Stimulated activated CD4-positive, alpha-beta T cell treated with anti-CD3 and anti-CD28 coated beads, Interleukin-2, amount 100 ng/mL, for 24 hours (primary cell): ENCODE measurements at places on chromosomes 5 and 9.
A peak's percentile ranks its signal among the peaks of the same experiment; 100 is the strongest.

DNA sequence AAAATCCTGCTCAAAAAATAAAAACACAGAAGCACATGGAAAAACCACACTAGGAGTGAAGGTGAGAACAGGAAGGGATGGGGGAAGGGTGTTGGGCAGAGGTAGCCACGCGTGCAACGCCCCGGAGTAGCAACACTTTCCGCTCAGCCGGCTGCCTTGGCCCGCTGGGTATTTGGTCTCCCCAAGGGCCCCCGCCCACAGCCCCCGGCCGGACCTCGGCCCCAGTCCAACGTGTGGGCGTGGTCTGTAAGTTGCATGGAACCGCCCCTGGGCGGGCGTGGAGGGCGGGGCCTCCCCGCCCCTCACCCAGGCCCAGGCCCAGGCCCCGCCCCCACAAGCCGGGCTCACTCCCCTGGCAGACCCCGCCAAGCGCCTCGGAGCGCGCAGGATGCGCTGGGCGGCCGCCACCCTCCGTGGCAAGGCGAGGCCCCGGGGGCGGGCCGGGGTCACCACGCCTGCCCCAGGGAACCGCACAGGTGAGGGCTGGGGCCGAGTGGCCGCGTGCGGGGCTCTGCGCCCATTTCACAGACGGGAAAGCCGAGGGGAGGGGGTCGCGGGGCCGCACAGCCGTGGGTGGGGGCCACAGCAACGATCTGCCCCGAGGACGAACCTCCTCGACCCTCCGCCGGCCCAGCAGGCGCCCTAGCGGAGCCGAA is at the start of gene SUSD3:
Gene SUSD3 (plus strand): TSS at position 347 of the 656 bp plus-strand sequence. CDS start 42 bp downstream, at position 389.
- DNase-seq = peak; percentile 77

- DNase-seq = no peak
Observed at GRCh38 chr9:36486329-36486932, 86.3 kb upstream of the MELK start.

DNA sequence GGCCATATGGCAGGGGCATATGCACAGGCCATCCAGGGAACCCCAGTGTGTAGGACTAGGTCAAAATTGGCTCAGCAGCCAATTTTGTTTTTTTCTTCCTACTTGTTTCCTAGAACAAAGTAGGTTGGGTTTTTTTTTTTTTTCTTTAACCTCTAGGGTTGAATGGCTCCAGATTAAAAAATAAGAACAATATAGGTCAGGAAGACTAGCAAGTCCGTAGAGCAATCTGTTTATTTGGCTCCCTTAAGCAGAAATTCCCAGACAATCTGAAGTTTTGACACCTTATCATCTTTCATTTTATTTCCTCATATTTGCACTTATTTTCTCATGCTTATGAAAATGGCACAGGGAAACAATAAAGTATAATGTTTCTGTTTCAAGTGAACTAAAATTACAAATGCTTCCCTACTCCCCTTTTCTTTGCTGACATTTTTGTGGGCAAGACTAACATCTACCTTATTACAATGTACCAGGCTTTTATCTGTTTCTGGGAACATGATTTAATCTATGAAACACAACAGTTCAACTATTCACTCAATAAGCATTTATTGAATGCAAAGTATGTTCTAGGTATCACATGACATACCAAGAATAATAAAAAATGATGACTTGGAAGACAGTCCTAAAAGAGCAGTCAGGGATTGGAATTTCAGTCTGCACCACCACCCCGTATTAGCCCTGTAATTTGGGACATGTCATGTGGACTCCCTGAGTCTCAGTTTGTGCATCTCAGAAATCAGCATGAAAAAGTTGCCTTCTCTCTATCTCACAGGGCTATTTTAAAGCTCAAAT is 30.5 kb downstream of the TLR4 start:
- DNase-seq = no peak

- DNase-seq = no peak
Observed at GRCh38 chr9:126778141-126778540, 26.7 kb upstream of the ZBTB43 start.

- DNase-seq = peak; percentile 28
Observed at GRCh38 chr9:105656131-105656921, 5.9 kb upstream of the TAL2 start.

DNA sequence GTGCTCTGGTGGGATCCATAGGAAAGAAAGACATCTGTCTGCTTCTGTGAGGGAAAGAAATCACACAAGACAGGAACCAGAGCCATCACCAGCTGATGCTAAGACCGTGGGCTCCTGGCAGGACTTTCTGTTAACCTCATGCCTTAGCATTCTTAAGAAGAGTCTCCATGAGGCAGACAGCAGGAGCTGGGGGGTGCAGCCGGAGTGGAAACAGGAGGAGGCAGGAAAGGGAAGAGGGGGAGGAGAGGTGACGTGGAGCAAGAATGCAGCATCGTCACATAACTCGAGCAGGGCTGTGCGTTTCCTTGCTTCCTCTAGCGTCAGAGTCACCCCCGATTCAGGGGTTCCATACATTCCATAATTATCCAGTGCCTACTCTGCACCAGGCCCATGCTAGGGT is 53.6 kb downstream of the ERGIC1 start:
- DNase-seq = no peak

DNA sequence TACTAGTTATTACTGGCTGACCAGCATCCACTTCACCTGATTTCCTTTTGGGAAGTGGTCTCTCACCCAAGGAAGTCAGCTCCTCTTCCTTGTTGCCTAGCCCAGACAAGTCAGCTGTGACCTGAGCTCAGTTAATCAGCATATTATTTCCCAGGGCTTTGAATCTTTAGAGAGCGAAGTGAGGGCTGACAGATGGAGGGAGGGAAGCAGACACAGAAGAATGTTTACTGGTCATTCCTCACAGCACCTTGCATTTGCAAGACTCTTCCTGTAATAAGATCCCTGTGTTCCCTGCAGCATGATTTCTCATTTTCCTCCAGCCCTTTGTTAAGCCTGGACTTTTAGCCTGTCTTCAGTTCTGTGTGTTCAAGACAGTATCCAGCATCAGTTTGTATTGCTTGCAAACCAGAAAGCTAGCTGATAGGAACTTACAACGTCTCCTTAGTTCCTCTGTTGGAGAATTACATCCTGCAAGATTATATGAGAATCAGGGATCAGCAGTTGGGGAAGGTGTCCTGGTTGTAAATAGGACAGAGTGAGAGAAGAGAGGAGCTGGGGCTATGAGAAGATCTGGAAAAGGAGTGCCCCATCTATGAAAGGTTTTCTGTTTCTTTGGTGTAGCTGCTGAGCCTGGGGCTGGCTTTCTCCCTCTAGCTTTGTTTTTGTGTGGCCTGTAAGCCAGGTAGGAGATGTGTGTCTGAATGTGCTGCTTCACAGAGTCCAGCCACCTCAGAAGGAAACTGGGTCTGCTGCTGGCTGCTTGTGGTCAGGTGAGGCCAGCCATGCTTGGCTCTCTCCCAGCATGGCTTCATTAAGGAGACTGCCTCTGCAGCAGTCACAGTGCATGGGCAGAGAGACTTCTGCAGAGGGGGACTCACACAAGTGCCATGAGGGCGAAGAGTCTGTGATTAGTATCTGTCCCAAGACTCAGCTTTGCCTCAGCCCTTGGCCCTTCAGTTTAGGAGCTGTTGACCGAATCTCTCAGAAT is 50.3 kb downstream of the MAN2A1 start:
- no peak for DNase-seq

GRCh38 chr5:98570661-98571191 is 202.7 kb upstream of the RGMB start:
- no peak for DNase-seq

DNA sequence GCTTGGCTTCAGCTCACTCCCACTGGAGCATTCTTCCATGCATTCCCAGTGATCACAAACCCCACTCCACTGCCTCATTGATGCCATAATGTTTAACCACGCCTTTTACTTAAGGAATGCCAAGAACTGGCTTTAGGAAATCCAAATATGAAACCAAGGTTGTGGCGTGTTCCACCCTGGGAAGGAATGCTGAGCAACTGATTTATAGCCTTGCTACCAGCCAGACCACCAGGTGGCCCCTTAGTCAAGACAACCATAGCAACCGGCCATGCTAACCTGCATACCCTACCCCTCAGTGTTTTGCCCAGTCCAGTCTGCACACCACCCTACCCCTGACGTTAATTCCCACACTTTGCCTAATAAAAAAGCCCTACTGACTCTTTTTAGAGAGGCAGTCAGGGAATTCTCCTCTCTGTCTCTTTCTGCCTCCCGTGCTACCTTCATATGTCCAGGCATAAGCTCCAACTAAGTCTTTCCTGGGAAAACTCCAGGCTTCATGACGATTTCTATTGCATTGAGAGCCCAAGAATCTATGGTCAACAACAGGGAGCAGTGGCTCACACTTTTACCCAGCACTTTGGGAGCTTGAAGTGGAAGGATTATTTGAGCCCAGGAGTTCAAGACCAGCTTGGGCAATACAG is 27.0 kb upstream of the PRRC2B start:
- no peak for DNase-seq

- no peak for DNase-seq
Observed at GRCh38 chr5:166050531-166050930, 2240.9 kb upstream of the WWC1 start.

DNA sequence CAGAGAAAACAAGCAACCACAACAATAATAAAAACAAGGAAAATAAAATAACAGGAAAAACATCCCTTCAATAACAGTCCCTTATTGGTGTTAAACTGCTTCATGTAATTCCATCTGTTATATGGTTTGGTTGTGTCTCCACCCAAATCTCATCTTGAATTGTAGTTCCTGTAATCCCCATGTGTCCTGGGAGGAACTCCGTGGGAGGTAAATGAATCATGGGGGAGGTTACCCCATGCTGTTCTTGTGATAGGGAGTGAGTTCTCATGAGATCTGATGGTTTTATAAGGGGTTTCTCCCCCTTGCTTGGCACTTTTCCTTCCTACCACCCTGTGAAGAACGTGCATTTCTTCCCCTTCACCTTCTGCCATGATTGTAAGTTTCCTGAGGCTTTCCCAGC is 369.8 kb downstream of the TMEM232 start:
- no peak for DNase-seq

GRCh38 chr5:165258197-165258771 is 1752.9 kb downstream of the MAT2B start:
- DNase-seq = no peak

- DNase-seq = no peak
Observed at GRCh38 chr5:145205546-145205945, 629.6 kb downstream of the PRELID2 start.

DNA sequence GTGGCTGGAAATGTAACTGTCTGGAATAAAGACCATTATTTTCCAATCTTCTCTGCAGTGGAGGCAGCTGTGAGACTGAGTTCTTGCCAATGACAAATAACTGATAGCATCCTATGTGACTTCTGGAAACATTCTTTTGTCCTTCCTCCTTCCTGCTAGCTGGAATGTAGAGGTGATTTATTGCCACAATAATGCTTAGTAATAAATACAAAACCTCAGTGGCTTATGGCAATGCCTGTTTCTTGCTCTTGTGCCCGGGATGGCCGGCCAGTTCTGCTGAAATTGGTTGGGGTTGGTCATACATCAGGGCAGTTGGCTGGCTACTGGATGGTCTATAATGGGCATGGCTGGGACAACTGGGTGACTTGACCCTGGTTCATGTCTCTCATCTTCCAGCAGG is 12.2 kb upstream of the TEX48 start:
- DNase-seq = no peak

- DNase-seq = no peak
Observed at GRCh38 chr5:102617191-102618187, 118.7 kb upstream of the SLCO6A1 start.

DNA sequence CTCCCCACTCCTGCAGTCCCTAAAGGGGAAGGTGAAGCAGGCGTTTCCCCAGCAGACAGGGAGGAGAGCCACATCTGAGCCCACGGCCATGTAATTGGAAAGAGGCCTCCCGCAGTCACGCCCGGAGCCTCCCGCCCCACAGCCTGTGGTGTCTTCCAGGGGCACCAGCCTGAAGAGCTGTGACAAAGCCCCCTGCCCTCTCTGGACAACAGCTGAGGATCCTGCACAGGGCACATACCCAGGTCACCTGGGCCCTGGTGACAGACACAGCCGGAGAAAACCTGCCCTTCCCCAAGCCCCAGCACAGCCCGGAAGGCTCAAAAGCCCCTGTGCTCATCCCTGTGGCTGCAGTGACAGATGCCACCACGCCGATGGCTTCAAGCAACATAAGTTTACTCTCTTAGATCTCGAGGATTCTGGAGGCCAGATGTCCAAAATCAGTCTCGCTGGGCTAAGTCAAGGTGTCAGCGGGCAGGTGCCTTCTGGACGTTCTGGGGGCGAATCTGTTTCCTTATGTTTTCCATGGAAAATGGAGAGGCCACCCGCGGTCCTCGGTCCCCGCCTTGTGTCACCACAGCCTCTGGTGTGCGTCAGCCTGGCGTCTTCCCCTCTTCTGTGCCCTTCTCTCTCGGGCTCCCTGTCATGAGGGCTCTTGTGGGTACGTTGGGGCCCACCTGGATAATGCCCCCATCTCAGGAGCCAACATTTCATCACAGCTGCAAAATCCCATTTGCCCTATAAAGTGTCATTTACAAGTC is 71.5 kb downstream of the PSMB7 start:
- DNase-seq = no peak

DNA sequence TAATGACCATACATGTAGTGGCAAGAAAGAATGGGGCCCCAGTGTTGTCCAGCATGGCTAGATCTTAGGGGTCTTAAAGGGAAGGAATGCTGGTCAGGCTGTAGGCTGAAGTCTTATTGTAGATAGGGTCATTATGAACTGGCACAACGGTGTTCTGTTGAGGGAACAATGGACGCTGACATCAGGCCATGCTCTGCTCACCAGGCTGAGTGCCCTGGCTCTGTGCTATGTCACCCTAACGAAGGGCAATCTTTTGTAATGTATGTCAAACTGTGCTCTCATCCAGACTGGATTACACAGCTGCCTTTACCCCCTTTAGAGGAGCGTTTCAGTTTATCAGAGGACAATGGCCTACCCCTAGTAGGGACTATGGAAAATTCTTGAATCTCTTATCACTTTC is 14.6 kb upstream of the ZNF608 start:
- no peak for DNase-seq

DNA sequence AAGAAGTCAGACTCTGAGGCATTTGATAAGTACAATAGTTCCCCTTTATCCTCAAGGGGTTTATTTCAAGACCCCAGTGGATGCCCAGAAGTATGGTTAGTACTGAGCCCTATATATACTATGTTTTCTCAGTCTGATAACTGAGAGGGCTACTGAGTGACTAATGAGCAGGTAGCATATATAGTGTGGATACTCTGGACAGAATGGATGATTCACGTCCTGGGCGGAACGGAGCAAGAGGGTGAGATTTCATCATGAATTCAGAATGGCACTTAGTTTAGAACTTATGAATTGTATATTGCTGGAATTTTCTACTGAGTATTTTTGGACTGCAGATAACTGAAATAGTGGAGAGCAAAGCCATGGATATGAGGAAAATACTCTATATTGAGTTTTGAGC is 457.6 kb downstream of the PLK2 start:
- DNase-seq = no peak
